ENCODE measurements at places on chromosomes 2 and 18.

DNA sequence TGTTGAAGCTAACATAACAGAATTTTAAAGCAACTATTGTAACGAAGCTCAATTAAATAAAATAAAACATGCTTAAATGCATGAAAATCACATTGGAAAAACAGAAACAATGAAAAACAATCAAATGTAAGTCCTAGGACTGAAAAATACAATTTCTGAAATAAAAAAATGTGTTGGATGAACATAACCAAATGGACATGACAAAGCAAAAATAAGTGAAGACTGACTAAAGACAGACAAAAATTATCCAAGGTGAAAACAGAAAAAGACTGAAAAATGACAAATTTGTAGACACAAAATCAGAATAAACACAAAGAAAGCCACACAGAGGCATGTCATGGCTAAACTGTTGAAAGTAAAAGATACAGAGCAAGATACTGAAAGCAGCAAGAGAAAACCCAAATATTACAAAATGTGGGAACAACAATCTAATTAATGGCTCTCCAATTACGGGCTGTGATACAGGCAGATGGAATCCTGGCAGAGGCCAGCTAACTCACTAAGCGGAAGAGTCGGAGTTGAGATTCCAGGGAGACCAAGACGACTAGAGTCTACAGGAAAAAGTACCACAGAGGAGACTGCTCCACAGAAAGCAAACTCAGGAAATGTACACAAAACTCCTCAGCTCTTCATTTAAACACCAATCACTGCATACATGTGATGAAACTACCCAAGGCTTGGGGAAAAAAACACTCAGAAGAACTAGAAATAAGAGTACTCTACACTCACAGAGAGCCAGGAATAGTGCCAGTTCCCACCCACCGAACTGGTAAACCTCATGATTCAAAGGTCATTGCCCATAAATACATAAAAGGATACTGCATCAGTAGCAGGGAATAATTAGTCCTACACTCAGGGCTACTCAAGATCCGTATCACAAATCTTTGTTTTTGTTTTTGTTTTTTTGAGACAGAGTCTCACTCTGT is 83.6 kb downstream of the ATAD2B start:
- no peak for DNase-seq

DNA sequence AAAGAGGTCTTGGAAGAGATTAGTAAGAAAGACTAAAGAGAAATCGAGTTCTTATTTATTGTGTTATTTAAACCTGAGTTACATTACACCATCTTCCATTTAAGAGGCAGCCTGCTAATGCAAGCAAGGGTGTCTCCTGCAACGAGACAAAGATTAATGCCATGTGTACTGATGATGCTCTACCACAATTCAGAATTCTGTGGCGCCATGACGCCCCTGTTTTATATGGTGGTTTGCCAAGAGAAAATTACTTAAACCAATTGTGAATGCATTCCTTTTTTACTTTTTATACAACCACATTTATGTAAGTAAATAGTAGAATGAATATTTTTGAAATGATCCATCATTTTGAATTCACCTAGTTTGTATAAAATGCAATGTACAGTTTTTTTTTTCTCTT is 356.1 kb upstream of the ZEB2 start:
- no peak for DNase-seq

- no peak for DNase-seq
Observed at GRCh38 chr2:63740943-63741342, 100.8 kb upstream of the UGP2 start.

DNA sequence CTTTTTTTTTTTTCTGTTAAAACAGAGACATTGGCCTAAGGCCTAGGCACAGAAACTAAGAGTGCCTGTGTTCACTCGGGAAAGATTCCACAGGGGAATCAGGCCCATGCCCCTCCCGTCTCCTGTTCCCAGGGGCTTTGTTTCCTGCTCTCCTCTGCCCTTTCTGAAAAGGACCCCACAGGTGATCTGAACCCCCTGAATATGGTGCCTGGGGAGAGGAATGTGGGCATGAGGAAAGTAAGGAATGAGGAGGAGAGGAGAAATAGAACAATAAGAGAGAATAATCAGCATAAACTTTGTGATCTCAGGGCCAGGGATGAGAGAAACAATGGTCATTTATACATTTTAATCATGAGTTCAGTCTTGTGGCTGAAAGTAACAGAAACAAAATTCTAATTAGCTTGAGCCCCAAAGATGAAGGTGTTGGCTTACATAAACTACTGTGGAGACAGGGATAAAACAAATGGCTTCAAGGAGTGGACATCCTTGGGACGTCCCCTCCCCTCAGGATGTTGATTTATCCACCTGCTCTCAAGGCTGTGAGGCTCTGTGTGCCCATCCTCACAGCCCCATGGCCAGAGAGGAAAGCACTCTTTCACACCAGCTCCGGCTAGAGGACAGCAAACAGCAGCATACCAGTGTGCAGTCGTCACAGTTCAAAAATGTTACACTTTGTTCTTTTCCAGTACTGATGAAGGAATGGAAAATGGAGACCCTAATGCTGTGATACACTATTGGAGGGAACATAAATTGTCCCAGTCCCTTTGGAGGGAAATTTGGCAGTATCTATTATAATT is 46.4 kb upstream of the MRPL33 start:
- peak; percentile 21 for DNase-seq

DNA sequence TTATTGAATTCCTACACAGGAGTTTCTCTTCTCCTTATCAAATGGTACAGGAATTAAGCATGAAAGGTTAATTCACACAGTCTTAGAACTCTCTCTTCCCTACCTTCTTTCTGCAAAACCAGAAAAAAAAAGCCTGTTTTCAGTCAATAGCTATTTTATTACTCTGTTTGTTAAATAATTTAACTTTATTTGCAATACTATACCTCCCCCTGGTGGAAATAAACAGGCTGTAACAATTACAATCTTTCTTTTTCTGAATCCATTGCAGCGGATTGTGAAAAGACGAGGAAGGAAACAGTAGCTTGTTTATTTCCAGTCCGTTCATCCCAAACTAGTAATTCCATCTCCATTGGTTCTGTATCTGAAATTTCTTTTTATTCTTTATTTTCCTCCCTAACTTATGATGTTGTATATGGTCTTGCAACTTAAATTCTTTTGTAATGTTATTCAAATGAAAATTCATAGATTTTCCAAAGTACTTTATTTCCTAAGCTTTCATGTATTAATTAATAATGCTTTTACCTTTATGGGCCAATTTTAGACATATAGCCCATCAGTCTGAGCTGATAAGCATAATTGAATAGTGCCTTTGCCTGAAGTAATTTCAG is 165.2 kb downstream of the SH3BP4 start:
- no peak for DNase-seq
